ENCODE measurements at places on chromosomes 6 and 20.

DNA sequence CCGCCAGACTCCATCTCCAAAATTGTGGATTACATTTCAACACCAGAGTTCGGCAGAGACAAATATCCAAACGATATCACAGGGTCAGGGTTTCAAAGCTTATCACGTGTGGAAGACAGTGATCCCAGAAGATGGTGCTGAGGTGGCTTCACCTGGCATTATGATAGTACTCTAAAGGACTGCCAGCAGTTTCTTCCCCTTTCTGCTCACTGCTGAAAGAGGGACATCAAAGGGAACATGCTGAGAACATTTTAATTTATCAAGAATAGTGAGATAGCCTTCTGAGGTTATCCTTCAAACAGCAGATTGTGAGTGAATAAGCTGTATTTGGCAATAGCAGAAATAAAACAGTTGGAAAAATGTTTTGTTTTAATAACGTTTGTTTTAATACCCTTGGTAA, 79.7 kb downstream of the FIG4 start:
- peaks cover 34% of the 10 kb centered on the region for H3K36me3 ChIP-seq
- H3K27me3 ChIP-seq = no peaks in the 10 kb centered on the region
- H3K27ac ChIP-seq = no peak overlapping the region
- no peak for DNase-seq
- H3K4me3 ChIP-seq = no peak overlapping the region
- H3K4me1 ChIP-seq = no peaks in the 10 kb centered on the region

DNA sequence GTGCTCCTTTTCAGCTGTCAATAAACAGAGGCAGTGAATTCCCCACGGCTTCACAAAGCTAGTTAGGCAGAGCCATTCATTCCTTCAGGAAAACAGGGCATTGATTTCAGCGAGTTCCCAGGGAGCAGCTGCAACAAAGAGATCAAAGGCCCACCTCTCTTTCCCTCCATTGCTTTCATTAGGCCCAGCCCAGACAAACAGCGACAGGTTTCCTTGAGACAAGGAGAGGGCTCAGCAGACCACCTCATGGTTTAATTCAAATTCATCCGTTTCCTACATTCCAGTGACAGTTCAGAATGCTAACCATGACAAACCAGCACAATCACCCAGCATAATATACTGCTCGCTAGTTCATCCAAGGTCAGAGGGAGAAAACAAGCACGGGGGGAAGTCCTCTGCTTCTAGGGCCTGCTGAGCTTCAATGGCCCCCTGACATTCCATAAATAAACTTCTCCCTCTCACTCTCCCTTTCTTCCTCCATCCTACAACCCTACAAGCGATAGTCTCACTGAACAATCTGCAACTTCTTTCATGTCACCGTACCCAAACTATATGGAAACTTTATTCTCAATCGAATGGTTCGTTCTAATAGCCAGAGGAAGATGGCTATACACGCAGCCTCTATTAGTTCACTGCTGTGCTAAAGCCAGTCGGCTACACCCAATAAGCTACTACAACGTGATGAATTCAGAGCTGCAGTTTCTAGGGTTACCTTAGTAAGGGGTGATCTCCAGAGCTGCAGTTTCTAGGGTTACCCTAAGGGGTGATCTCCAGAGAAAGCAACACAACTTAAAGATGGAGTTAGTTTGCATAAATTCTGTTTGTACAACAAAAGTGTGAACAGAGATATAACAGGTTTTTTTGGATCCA, 34.7 kb downstream of the PLAGL1 start:
- no peak overlapping the region for H3K4me3 ChIP-seq
- no peaks in the 10 kb centered on the region for H3K36me3 ChIP-seq
- peak overlapping the region; percentile 80 for H3K27ac ChIP-seq
- H3K27me3 ChIP-seq = no peaks in the 10 kb centered on the region

DNA sequence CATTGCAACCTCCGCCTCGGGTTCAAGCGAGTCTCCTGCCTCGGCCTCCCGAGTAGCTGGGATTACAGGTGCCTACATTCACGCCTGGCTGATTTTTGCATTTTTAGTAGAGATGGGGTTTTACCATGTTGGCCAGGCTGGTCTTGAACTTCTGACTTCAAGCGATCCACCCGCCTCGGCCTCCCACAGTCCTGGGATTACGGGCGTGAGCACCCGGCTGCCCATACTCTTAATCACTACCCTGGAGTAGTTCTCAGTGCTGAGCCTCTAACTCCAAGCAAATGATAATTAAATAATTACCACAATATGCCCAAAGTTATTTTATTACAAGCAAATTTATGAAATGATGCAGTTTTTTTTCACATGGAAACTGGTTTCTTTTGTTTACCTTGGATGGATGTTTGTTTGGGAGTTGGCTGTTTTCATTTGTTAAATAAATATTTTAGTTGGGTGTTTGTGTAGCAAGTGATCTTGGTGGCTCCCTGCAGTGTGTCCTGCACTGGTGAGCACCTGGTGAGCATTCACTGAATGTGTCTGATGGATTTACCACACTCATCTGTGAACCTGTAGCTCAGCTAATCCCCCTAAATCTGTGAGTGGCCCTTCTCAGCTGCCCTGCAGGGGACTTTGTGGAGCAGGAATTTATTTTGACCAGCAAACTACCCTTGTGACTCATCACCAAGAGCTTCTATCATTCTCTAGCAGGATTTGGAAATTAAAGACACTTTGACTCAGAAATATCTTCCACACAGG, 36.9 kb downstream of the UTRN start:
- no peak for DNase-seq
- H3K27ac ChIP-seq = peak overlapping the region; percentile 43
- no peaks in the 10 kb centered on the region for H3K36me3 ChIP-seq
- peaks cover 44% of the 10 kb centered on the region for H3K4me1 ChIP-seq
- no peaks in the 10 kb centered on the region for H3K27me3 ChIP-seq
- no peak overlapping the region for H3K4me3 ChIP-seq

DNA sequence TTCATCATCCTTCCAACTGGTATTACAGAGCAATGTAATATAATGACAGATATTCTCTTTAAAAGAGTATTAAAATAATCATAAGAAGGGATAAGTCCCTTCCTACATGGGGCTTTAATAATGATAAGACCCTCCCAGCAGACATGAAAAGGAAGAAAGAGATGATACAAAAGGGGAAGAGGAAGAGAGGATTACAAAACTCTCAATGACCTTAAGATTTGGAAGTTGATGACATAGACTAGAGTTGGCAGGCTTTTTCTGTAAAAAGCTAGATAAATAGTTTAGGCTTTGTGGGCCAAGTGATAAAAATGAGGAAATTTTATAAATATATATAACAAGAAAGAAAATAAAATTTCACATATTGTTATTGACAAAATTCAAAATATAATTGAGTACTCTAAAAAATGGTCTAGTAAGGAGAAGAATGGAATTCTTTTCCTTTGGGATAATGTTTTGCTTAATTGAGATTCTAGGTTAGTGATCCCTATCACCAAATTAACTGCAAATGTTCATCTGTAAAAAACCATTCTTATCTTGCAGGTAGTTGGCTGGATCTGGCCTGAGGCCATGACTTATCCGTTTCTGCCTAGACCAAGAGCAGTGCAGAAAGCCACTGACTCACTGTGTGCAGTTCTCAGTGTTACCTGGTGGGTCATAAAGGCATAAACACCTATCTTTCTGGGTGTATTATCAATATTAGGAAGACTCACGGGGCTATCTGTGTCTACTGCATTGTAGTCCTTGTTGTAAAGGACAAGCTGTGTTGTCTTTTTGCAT, 11.0 kb downstream of the RIPOR2 start:
- peaks cover 36% of the 10 kb centered on the region for H3K4me1 ChIP-seq
- no peaks in the 10 kb centered on the region for H3K36me3 ChIP-seq
- no peaks in the 10 kb centered on the region for H3K27me3 ChIP-seq
- peak overlapping the region; percentile 2 for H3K27ac ChIP-seq

DNA sequence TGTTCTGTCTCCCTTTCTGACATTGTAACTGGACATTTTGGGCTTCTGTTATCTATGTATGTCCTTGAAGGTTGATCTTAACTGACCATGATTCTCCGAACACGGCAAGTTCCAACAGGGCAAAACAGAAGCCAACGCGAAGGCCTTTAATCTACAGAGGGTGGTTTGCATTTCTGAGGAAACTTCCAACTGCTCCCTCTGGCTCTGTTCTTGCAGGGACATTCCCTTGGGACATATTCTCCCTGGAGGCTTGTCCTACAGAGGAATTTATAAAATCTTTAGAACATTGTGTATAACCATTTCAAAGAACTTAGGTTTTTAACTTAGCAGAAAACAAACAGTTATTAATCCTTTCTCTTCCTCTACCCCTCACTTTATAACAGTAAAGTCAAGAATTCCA, 189.0 kb upstream of the CDYL start:
- H3K27me3 ChIP-seq = no peaks in the 10 kb centered on the region
- H3K36me3 ChIP-seq = no peaks in the 10 kb centered on the region
- no peak for DNase-seq

Data from mesothelial cell of epicardium (in vitro differentiated cells).